RWPE1 (cell line): ENCODE measurements at places on chromosomes 1 and 21.

- no peak for DNase-seq
Measured at GRCh38 chr1:15960808-15961207, 15.1 kb downstream of the ZBTB17 start.

DNA sequence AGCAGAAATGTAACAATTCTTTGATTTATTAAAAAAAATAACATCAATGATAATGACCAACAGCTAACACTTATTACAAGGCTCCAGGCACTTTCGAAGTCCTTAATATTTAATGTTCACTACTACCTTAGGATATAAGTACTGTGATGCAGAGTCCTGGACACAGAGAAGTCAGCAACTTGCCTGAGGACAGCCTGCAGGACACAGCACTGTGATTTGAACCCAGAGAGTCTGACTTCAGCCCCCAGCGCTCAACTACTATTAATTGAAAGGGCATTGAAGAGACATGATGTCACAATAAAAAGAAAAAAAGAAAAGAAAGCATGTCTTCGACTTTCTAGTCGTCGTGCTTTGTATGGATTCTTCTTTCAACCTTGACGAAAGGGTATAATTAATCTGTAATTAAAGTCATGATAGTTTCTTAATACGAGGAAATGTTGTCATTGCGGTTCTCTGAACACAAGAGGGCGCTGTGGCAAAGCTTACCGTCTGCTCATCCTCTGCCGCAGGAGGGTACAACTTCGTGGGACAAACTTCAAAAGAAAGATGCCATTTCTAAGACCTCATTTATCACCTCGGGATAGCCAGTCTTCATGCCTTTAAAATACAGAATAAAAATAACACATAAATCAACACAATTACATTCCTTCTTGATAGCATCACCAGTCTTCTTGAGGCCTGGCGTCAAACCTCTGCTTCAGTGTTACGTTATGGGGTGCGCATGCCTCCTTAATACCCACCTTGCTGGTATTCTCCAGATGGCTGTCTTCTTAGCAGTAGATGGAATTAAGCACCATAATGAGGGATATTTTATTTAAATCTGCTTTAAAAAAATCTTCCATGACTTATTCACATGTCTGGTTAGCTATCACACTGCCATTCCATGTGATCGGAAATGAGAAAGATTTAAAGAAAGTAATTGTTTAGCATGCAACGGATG, 240.1 kb downstream of the DISC1 start:
- peak; percentile 45 for DNase-seq

GRCh38 chr1:36506276-36506920, 23.7 kb upstream of the CSF3R start:
- no peak for DNase-seq

GRCh38 chr1:50047916-50048694, 24.4 kb upstream of the AGBL4 start:
- DNase-seq, result no peak

DNA sequence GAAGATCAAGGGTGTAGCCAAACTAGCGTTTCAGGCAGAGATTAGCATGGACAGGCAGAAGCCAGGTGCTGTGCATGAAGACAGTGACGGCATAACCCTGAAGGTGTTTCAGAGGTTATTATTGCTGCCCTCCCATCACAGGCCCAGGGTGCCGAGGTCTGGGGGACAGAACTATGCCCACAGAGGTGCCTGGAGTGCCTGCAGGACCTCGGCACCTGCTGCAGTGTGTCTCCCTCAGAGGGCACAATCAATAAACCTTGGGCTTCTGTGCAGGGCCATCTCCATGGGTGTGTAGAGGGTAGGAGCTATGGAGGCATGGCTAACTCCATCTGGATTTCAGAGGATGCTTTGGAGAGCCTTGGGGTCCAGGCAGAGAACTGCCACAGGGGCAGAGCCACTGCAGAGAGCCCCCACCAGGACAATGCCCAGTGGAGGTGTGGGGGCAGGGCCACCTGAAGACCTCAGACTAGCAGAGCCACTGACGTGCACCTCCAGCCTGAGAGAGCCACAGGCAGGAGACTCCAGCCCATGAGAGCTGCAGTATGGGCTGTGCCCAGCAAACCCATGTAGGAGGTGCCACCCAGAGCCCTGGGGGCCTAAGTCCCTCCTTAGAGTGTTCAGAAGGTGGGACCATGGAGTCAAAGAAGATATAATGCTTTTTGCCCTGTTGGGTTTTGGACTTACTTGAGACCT, 5.7 kb upstream of the ABCG1 start:
- no peak for DNase-seq

GRCh38 chr1:115829947-115830346, 11.0 kb downstream of the NHLH2 start:
- DNase-seq, result no peak

DNA sequence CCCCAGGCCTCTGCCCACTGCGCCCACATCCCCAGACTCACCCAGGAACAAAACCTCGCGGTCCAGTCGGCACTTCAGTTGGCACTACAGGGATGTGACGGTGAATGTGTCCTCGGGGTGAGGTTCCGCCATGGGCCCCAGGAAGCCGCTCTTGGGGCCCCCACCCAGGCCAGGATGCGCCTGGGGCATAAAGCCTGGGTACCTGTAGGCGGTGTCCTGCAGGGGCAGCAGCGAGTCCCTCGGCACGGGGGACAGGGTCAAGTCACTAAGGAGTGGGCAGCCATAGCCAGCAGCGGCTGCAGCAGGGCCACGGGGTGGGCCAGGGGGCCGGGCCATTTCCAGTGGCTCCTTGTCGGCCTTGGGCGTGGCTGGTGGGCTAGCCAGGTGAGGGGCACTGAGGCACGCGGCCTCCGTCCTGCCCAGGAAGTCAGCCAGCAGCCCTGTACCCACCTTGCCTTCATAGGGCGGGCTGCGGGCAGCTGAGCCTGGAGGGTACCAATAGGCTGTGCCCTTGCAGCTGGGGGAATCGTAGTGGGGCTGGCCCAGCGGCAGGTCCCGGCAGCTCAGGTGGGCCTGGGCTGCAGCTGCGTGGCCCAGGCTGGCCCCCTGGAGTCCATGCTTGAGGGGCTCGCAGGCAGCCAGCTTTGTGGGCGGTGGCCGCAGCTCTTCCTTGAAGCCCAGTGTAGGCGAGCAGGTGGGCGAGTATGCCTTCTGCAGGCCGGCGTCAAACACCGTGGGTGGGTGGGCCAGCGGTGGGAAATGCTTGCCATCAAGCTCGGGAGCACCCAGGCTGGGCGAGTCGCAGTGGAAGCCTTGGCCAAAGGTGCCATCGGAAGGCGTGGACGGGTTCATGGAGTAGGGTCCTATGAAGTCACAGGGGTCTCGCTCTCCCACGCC, 56.5 kb downstream of the AHDC1 start:
- DNase-seq, result no peak

DNA sequence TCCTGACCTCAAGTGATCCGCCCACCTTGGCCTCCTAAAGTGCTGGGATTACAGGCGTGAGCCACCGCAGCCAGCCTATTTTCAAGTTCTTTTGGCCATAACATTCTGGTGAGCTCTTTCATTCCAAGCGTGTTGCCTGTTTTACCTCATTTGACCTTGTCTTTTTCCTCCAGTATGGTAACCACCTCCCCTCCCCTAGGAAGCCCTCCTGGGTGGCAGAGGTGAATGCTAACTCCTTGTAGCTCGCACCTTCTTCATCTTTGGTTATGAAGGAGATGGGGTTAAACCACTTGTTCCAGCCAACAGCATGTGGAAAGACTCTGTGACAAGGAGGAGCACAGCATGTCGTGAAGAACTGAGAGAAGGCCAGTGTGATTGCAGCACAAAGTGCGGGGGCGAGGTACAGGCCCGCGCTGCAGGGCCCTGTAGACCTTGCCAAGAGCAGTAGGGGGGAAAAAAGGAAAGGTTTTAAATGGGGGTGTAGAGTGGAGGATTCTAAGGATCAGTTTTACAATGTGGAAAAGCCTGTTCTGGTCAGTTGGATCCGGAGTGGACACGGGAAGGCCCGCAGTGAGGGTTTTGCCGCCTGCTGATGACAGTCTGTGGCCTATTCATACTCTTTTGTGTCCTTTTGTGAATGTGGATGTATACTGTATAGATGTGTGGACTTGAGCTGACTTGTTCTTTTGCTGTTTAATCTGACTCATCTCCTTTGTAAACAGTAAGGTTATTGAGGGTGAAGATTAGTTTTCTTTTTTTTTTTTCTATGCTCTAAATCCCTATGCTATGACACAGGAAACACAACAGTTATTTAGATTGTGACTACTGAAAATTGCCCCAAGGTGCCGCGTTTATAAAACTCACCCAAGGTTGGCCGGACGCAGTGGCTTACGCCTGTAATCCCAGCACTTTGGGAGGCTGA, 7.5 kb upstream of the ZNF436 start:
- DNase-seq, result peak; percentile 86

- peak; percentile 49 for DNase-seq
Measured at GRCh38 chr1:157932069-157932468, 61.4 kb upstream of the KIRREL1 start.

DNA sequence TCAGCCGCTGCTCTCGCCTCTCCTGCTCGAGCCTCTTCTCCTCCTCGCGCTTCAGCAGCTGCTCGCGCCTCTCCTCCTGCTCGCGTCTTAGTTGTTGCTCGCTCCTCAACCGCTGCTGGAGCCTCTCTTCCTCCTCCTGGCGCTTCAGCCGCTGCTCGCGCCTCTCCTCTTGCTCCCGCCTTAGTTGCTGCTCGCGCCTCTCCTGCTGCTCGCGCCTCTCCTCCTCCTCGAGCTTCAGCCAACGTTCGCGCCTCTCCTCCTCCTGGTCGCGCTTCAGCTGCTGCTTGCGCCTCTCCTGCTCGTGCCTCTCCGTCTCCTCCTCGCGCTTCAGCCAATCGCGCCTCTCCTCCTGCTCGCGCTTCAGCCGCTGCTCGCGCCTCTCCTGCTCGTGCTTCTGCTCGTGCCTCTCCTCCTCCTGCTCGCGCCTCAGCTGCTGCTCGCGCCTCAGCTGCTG, 3.7 kb downstream of the TCHH start:
- no peak for DNase-seq

GRCh38 chr1:3352952-3353331, 101.5 kb upstream of the ARHGEF16 start:
- no peak for DNase-seq

GRCh38 chr1:81922955-81923354, 122.2 kb downstream of the ADGRL2 start:
- DNase-seq, result no peak

GRCh38 chr1:42420911-42421585, 34.8 kb downstream of the ZMYND12 start:
- no peak for DNase-seq

GRCh38 chr1:66160719-66161118, 368.0 kb downstream of the PDE4B start:
- no peak for DNase-seq

GRCh38 chr1:5427026-5427613, 565.1 kb downstream of the NPHP4 start:
- DNase-seq, result no peak

GRCh38 chr1:227929751-227930472, 17.8 kb downstream of the WNT9A start:
- no peak for DNase-seq

DNA sequence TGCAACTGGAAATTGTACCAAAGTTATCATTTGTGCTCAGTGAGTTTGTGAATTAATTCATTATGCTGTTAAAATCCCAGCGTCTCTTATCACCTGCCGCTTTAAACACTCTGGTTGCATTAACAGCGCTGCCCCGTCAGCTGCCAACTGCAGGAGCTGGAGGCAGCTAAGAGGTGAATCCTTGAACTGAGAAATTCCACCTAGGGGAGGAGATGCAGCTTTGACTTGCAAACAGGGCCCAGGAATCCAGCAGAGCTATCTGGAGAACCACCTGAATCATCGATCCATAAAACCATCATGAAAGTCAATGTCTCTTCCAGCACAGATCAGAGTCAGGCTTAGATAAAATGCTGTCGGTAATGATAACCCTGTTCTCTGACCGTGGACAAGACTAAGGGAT, 140.7 kb upstream of the PTBP2 start:
- DNase-seq, result no peak

GRCh38 chr1:8394456-8395321, 76.8 kb downstream of the SLC45A1 start:
- DNase-seq, result peak; percentile 37

DNA sequence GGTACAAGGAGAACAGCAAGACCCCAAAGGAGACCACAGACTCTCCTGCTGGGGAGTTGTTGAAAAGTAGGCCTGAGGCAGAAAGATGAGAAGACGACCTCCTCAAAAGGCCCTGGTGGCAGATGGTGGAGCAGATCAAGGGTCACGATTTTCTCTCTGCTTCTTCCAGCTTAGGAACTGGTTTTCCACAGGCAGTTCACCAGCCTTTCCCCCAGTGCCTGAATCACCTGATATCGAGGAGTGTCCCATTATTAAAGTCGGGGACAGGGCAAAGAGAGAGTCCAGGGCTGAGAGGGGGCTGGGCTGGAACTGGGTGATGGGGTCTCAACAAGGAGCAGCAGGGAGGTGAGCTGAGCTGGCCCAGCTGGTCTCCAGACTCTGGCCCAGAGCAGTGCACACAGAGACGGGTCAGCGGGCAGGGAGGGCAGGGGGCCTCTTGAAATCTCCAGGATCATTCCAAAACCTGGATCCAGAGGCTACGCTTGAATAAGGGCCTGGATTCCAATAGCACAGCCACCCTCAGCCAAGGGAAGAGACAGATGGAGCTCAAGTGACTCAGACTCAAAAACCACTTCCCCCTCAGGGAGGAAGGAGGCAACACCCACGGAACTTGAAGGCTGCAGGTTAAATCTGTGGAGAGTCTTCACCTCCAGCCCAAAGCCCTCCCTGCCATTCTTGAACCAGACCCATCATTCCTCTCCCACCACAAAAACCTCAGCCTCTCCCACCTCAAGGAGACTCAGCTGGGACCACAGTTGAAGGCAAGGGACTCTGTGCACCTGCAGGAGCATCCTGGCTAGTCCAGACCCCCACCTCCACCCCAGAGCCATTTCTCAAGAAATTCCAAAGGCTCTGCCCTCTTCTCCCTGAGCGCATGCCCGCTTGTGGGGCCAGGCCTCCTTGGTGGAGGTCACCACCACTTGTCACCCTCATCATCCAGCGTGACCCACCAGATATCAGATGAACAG, at the start of gene S100A5:
TSS of gene S100A5 (minus strand) at position 541 of the 968 bp plus-strand sequence. CDS start 743 bp downstream, outside the sequence.
- DNase-seq, result no peak

DNA sequence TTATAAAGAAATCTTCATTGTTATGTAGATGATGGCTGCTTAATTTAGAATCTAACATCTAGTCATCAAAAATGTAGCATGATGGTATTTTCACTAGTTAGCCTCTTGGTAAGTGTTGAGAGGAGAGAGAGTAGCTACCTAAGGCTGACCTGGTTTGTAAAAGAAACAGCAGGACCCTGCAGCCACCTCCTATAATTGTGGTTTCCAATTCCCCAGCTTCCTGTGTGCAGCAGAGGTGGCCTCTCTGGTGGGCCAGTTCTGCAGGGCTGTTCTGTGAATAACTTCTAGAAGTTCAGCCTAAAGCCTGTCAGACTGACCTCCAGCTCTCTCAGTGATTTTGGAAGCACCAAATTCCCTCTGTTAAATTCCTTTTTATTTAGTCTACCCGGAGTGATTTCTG, 246.4 kb upstream of the LRRC7 start:
- no peak for DNase-seq

GRCh38 chr1:24717887-24718650, 27.2 kb upstream of the CLIC4 start:
- DNase-seq, result no peak

- no peak for DNase-seq
Measured at GRCh38 chr1:70318191-70318590, 36.3 kb downstream of the ANKRD13C start.

- DNase-seq, result peak; percentile 62
Measured at GRCh38 chr21:36976882-36977651, 10.6 kb upstream of the HLCS start.
